Kidney (tissue), 22 donors: ENCODE measurements at places on chromosomes 12 and 14. TPM values are rescaled to one million over a fixed set of nuclear protein-coding genes. Genes with fewer than 3 reads are reported as not detected.

DNA sequence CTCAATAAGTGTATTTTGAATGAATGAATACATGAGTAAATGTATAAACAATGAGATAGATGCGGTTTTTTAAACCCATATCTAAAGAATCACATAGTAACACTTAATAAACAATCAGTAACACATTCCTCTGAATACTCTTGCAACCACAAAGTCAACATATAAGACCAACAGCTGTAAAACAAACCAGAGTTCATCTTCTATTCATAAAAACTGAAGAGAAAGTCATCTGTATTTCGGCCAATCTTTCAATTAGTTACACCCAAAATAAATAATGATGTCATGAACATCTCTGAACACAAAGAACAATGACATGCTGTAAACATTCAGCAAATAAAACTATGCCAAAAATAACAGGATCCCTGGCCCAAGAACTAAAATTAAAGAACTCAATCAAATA is 47.2 kb downstream of the ARMH4 start:
- no peak for DNase-seq

GRCh38 chr12:26576266-26576665 is 256.7 kb downstream of the ITPR2 start:
- DNase-seq = no peak

- DNase-seq = no peak
Observed at GRCh38 chr14:58954901-58955861, 233.3 kb upstream of the DAAM1 start.

EID3 gene
- polyA plus RNA-seq = 0.90 TPM

SLC4A8 gene
- polyA plus RNA-seq = 3.4 TPM
